NCI-H1105 treated with DMSO at 0.1 percent for 48 hours (cell line): ENCODE measurements at places on chromosomes 6 and 20.
A peak's percentile ranks its signal among the peaks of the same experiment; 100 is the strongest.

DNA sequence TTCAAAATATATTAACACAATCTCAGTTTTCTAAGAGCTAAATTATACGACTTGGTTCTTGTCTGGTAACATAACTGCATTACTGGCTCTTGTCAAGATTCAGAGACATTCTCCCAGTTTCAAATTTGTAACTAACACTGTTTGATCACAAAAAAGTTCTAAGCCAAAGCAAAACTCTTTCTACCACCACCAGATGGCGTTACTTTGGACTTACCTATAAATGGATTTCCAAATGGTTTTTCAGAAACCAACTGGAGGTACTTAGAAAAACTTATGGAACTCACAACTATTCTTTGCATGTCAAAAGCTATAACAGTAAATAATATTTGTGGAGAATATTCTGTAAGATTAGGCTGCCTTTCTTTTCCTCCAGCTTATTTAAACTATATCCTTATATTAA is 34.2 kb upstream of the GFRAL start:
- DNase-seq, result no peak

GRCh38 chr6:158459726-158460125 is 100.2 kb upstream of the TMEM181 start:
- no peak for DNase-seq

GRCh38 chr20:56628873-56629463 is at the start of gene TFAP2C:
Gene TFAP2C, plus strand, starts transcription at chr20:56629306. Its CDS starts 239 bp downstream, at chr20:56629545.
- peak; percentile 56 for DNase-seq

- peak; percentile 62 for DNase-seq
Measured at GRCh38 chr6:149934249-149935156, 7.3 kb upstream of the ULBP2 start.

DNA sequence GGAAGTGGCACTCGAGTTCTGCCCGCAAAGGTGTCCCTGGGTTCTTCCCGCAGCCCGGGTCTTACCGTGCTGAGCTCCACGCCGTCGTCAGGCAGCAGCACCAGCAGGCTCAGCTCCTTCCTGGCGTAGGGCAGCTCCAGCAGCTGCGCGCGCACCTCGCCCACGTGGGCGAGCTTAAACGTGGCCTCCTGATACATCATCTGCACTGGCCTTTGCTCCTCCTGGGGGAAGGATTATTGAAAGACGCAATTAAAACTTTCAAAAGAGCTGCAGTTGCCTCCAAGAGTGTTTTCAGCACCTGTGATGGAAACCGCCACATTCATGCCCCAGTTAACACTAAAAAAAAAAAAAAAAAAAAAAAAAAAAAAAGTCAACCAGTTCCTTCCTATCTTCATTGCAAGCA is 11.3 kb downstream of the SERPINB9 start:
- DNase-seq, result peak; percentile 71

GRCh38 chr20:4150070-4150441 is 134.7 kb upstream of the RNF24 start:
- DNase-seq, result no peak

GRCh38 chr6:82569022-82569421 is 205.4 kb downstream of the TPBG start:
- peak; percentile 22 for DNase-seq

- DNase-seq, result no peak
Measured at GRCh38 chr20:61529354-61529753, 277.3 kb downstream of the CDH4 start.

DNA sequence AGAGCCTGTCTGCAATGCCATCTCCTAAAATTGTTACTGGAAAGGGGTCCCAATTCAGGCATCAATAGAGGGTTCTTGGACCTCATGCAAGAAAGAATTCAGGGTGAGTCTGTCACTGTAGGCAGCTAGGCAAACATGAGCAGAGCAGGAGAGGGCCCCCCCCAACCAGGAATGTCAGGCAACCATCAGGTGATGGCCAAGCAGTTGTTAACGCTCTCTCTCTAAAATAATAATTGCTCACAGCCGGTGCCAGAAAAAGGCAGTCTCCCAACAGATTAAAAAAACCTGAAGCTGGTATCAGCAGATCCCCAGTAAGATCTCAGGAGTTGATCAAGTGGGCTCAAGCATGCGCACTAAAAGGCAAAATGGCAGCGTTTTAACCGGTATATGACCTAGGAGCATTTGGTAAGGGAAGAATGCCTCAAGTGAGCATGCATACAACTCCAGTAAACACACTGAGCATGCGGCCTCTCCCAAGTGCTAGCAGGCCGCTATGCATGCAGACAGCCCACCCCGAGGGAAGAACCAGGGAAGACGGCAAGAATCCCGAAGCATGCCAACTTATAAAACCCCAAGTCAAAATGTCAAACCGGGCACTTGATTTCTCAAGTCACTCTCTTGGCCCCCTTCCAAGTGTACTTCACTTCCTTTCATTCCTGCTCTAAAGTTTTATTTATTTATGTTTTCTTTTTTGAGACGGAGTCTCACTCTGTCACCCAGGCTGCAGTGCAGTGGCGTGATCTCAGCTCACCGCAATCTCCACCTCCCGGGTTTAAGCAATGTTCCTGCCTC is 44.0 kb upstream of the RNGTT start:
- DNase-seq, result peak; percentile 40

DNA sequence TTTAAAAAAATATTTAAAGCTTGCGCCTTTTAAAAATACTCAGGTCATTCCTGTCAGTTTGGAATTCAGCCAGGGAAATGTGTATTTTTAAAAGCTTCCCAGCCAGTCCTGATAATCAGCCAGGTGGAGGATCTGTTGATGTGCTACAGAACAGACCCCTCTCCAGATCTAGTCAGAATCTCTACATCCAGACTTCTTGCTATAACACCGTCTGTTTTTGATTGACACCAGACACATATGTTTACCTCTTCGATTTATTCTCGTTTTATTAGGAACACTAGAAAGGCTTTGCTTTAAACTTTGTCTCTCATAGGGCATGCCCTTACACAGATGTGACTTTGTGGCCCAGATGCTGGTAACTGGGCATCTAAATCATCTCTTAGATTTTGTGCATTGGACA is 11.7 kb downstream of the PARD6B start:
- no peak for DNase-seq

GRCh38 chr6:145808239-145808638 is 6.4 kb downstream of the FBXO30 start:
- DNase-seq, result no peak

- DNase-seq, result no peak
Measured at GRCh38 chr6:64930681-64931080, 776.3 kb downstream of the EYS start.

- no peak for DNase-seq
Measured at GRCh38 chr20:14800707-14801425, 463.5 kb upstream of the FLRT3 start.

GRCh38 chr6:45676380-45676779 is 298.6 kb upstream of the SUPT3H start:
- no peak for DNase-seq

- DNase-seq, result peak; percentile 14
Measured at GRCh38 chr6:85670573-85670972, 27.9 kb upstream of the SYNCRIP start.

GRCh38 chr6:4885341-4885933 is 109.2 kb downstream of the CDYL start:
- no peak for DNase-seq
